HepG2 (cell line): ENCODE measurements at places on chromosomes 6 and 20.

DNA sequence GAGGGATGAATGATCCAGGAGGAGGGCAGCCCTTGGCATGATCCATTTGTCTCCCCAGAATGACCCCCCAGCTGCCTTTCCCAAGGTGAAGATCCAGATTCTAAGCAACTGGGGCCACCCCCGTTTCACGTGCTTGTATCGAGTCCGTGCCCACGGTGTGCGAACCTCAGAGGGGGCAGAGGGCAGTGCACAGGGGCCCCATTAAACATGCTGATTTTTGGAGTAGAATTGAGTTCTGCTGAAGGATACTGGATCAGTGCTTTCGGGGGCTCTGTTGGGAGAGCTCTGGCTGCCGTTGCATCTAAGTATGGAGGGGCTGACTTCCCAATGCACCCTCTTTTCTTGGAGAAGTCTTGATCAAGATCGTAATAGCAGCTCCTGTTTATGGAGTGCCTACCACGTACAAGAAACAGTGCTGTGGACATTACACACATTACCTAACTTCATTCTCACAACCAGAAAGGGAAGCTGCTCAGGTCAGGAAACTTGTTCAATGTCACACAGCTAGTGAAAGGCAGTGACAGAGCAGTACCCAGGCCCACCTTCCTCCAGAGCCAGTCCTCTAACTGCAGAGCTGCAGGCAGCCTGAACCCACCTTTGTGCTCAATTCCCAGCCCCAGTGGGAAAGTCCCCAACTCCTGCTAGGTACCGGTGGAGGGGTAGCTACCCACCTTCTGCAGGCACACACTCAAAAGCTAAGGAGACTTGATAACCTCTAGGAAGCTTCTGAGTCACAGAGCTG lies 5.4 kb downstream of the SPAG4 start:
- no peak overlapping the region for H3K4me3 ChIP-seq
- peaks cover 22% of the 10 kb centered on the region for H3K4me1 ChIP-seq
- H3K36me3 ChIP-seq = peaks cover 13% of the 10 kb centered on the region
- H3K27me3 ChIP-seq = peaks cover 7% of the 10 kb centered on the region; the same call in 1 of the 3 replicates
- no peak for DNase-seq

DNA sequence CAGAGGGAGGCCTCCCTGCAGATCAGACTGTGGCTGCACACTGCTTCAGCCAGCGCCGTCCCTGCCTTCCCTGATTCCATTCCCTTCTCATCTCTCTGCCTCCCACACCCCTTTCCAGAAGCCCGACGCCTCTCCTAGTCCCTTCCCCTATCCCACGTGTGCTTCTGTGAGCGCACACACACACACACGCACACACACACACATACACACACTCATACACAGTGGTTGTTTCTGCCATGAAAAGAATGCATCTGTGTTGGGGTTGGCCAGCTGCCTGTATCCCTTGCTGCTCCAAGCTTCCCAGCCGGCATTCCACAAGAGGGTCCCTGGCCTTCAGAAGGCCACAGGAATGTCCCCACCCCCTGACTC lies 51.7 kb downstream of the MOCS1 start:
- H3K27me3 ChIP-seq = no peaks in the 10 kb centered on the region; the same call in 1 of the 2 replicates
- H3K36me3 ChIP-seq = no peaks in the 10 kb centered on the region

DNA sequence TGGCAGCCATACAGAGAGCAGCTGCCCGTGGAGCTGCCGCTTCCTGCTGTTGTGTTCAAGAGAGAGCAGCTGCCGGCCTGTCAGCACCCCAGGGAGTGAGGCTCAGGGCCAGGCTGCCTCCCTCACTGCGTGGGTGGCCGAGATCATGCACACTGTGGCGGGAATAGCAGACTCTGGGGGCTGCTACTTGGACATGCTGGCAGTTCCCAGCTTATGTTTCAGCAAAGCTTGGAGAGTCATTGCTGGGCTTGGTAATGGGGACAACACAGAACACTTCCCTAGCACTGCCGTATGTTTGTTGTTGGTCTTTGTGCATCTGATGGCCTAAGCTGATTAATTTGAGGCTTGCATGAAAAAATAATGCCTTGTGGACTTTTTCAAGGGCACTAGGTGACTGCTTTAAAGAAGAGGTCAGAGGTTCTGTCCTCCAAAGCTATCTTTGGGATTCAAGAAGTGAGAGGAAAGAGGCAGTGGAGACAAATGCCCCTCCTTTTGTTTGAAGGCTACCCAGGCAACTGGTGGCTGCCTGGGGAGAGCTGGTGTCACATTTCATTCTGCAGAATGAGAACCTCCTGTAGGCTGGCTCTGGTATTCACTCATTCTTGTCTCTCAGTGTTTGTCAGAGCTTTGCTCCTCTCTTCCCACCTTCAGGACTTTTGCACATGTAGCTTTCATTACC lies 18.8 kb downstream of the MRAP2 start:
- H3K4me3 ChIP-seq = no peak overlapping the region
- no peaks in the 10 kb centered on the region for H3K36me3 ChIP-seq
- no peak overlapping the region for H3K27ac ChIP-seq
- DNase-seq = peak; percentile 35

GRCh38 chr6:83044091-83044768 lies 21.4 kb downstream of the UBE3D start:
- H3K4me1 ChIP-seq = no peaks in the 10 kb centered on the region
- no peak overlapping the region for H3K4me3 ChIP-seq
- DNase-seq = no peak
- no peak overlapping the region for H3K27ac ChIP-seq
